ENCODE measurements at places on chromosomes 12 and 14.

DNA sequence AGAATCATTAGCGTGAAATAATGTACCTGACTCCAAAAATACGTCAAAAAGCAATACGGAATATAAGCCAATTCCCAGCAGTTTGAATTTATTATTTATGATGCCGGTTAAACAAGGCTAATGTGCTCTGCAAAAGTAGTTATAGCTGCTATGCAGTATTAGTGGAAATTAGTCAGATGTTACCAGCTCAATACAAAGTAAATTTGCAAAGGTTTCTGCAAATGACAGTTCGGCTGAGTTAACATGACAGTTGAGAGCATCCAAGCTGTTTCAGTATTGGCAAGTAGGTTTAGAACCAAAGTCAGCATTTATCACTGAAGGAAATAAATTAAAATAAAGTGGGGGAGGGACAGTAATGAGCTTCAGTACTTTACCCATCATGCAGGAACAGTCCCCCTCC is 1665.8 kb upstream of the FLRT2 start:
- no peak for DNase-seq

DNA sequence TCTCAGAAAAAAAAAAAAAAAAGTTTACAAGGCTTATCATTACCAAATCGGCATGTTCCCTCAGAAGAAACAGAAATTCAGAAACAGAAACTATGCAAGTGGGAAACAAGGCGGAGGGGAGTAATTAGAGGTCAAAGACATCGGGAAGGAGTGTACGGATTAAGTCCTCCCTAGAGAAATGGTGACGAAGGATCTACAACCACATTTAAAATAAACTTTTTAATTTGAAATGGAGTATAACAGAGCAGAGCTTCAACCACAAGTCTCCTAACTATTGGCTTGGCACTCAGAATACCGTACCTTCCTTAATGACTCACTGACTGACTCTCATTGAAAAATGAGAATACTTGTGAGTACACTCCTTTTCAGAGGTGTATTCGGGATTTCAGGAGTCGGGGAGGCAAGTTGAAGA is 908 bp downstream of the ENTPD5 start:
- DNase-seq = no peak

- DNase-seq = no peak
These were observed 119.6 kb downstream of the DERA start for GRCh38 chr12:16030744-16031143.

- DNase-seq = no peak
These were observed 9.1 kb downstream of the ADCK1 start for GRCh38 chr14:77809011-77809410.

DNA sequence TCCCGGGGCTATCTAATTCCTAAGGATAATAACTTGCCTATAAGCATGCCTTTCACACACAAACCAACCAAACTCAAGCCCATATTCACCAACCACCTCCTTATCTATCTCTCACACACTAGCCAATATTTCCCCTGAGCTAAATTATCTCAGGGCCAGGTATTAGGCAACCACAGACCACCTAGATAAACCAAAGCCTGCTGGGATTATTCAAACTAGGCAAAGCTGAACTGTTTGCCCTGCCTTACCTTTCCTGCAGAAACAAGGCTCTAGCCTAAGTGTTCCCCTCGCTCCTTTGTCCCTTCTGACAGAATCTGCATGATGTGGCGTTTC is 114.7 kb upstream of the EEA1 start:
- no peak for DNase-seq

DNA sequence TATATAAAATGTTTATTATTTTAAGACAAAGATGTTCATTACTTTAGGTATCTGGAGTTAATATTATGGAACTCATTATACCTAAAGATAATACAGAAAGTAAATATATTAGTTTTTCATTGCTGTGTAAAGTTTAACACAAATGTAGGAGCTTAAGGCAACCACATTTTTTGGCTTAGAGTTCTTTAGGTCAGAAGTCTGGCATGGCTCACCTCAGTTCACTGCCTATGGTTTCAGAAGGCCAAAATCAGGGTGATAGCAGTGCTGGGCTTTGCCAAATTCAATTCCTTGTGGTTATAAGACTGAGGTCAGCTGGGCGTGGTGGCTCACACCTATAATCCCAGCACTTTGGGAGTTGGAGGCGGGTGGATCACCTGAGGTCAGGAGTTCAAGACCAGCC is 35.5 kb upstream of the PRPF39 start:
- no peak for DNase-seq

- no peak for DNase-seq
These were observed 7.3 kb downstream of the ERBB3 start for GRCh38 chr12:56087220-56087619.

- DNase-seq = no peak
These were observed 23.7 kb downstream of the LEMD3 start for GRCh38 chr12:65192963-65193516.

- DNase-seq = no peak
These were observed 210.5 kb downstream of the FOXN3 start for GRCh38 chr14:89206389-89207031.

DNA sequence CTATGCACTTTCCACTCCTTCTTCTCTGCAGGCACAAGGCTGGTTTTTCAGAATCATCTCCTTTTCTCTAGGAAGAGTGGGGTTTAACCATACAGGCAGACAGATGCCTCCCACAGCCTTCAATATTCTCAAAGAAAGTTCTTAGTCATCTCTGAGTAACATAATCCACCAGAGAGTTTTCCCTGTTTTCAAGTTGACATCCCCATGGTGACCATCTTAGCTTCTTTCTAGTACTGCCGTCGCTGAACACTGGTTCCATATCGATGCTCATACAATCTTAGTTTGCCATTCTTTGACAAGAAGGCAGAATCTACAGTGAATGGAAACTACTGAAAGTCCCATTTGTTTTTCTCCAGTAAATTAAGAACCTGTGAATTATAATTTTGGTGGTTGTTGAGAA is 28.6 kb downstream of the TPH2 start:
- no peak for DNase-seq

DNA sequence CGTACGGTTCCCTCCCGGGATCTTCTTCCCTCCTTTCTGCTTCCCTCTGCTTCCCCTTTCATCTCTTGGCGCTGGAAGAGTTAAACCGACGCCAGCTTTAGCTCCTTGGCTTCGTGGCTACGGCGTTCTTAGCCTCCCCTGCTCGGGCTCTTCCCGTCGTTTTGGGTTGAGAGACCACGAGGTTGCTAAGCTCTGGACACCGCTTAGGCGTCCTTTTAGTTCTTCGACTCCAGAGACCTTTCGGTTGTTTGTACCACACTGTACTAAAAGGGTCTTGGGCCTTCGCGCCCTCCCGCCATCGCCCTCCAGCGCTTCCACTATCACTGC is 545 bp downstream of the CPSF2 start:
- no peak for DNase-seq

DNA sequence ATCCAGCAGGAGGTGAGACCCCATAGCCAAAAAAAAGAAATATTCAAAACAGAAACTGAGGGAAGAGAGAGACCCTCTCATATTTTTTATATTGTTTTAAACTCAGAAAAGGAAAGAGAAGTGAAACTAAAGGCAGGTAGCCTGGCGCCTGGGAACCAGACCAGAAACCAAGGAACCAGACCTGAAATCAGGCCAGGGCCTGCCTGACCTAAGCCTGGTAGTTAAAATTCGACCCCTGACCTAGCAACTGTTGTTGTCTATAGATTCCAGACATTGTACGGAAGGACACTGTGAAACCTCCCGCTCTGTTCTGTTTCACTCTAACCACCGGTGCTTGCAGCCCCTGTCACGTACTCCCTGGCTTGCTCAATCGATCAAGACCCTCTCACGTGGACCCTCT is 38.5 kb upstream of the CD163 start:
- no peak for DNase-seq

DNA sequence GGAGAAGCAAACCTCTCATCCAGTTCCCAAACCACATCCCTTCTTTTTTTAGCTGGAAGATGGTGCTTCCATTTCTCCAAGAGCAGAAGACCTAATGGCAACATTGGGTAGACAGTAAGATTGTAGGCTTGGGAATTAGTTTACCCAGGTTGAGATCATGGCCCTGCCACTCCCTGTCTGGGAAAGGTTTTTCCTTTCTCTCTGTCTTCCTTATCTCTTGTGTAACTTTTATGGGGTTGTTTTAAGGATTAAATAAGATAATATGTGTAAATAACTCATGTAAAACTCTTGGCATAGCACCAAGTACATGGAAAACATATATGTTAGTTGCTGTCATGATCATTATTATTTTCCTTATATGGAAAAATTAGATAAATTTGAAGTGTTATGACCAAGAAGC is 23.2 kb upstream of the PSMA6 start:
- no peak for DNase-seq

DNA sequence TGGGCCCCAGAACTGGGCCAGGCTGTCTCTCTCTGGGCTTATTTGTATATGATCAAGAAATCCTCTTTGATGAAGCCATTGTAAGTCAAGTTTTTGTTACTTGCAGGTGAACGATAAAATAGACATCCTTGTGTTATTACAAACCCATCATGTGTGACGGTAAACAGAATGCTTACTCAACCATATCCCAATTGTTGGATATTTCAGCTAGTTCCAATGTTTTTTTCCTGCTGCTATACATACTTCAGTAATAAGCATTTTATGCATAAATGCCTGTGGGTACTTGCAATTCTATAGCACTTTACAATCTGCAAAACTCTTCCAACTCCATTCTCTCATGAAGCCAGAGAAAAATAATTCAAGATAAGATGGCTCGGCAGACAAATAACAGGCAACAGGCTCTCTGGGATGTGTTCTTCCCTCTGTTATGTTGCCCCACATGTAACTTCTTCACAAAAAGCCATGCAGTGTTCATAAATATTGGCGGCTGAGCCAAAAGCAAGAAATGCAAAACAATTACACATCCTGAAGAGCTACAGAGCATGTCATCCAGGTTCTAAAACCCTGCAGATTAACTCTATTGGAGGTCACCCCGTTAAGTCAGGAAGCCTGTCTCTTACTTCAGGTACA is 69.5 kb downstream of the CLMN start:
- DNase-seq = no peak

DNA sequence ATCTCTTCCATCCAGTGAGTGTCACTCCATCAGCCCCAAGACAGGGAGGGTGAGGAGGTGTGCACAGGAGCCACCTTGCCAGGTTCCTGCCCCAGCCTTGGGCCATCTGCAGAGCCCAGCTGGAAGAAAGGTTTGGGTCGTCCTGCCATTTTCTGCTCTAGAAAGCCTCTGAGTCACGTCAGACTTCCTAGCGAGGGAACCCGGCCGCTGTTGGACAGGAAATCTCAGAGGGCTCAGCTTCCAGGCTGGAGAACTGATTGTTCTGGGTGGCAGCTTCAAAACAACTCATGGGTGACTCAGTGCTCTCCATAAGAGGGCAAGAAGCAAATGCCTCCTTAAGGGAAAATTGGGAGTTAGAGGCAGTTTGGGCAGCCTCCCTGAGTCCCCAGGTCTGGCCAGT is 16.6 kb downstream of the HIP1R start:
- DNase-seq = no peak

- DNase-seq = no peak
These were observed 13.8 kb upstream of the NEK9 start for GRCh38 chr14:75140620-75141019.

DNA sequence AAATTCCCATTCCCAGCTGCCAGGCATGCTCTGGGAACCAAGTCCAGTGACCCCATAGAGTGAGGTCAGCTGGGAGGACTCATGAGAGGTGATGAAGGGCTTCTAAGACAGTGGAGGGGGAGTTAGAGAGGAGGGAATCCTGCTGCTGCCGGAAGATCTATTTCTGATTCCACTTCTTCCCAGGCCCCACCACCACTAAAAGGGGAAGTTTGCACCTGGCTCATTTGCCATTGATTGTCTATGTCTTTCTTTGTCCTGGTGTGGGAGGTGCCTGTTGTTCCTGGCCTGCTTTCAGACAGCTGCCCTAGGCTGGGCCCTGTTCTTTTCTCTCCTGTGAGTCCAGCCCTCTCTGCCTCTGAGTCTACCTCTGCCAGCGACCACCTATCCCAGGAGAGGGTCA is 3.0 kb upstream of the KRT6A start:
- no peak for DNase-seq

GRCh38 chr14:101134851-101135433 is 231.4 kb upstream of the RTL1 start:
- no peak for DNase-seq

DNA sequence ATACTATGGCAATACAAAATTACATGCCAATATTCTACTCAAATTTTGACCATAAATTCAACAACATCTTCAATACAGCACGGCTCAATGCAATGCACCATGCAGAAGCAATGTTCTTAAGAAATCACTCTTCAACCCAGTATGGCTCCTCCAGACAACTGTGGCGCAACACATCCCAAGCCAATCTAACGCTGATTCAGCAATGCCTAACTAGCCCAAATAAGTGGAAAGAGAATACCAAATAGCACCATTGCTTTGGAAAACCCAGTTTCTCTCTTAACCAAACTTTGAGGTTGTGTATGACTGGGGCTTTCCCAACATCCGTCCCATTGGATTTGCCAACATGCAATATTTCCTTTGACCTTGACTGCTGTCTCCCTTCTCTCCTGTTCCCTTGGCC is 211.1 kb upstream of the TBX3 start:
- DNase-seq = no peak

DNA sequence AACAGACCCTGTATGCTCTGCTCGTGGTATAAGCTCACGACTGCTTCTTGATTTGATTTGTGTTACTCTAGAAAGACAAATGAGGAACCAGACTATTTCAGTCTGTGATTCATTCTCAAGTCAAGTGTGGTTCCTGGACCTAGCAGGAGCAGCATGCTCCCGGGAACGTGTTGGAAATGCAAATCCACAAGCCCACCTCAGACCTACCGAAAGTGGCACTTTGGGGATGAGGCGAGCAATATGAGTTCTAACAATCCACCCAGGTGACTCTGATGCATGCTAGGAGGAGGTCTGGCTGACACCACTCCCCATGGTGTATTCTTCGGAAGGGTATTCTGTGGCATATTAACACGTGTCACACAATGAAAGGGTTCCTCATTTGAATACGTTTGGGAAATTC is 59.5 kb upstream of the TMX1 start:
- DNase-seq = no peak

- no peak for DNase-seq
These were observed 156.3 kb downstream of the RIMBP2 start for GRCh38 chr12:130559806-130560205.

- no peak for DNase-seq
These were observed 4.9 kb upstream of the FOXG1 start for GRCh38 chr14:28761438-28762291.

- DNase-seq = no peak
These were observed 270.1 kb downstream of the ZFP36L1 start for GRCh38 chr14:68522510-68523325.

GRCh38 chr12:936377-937345 is 12.8 kb downstream of the RAD52 start:
- no peak for DNase-seq

DNA sequence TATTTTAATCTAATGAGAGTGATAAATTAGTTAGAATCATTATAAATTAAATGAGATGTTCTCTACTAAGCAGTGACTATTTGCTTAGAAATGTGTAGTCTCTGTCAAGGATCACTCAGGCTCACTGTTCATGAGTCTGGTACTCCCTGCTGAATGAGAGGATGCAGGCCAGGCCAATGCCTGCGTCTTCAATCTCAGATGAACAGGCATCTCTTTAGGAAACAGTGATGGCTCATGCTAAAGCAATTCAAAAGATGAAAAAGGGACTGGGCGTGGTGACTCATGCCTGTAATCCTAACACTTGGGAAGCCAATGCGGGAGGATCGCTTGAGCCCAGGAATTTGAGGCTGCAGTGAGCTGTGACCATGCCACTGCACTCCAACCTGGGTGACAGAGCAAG is 106.8 kb downstream of the ZFC3H1 start:
- DNase-seq = no peak
